Adrenal gland (tissue), 19 donors: ENCODE measurements at places on chromosomes 7 and 10. TPM values are rescaled to one million over a fixed set of nuclear protein-coding genes. Genes with fewer than 3 reads are reported as not detected.

SLC29A4 gene
- 1.3 TPM for total RNA-seq

- DNase-seq, result peak; percentile 68
Observed at GRCh38 chr10:125159932-125160855, at the start of gene CTBP2. CTBP2 (minus strand) TSS chr10:125160563.

GRCh38 chr10:3274414-3274813 lies 101.8 kb upstream of the PITRM1 start:
- no peak for DNase-seq

- no peak for DNase-seq
Observed at GRCh38 chr10:87753995-87754866, 63.8 kb downstream of the ATAD1 start.

GRCh38 chr7:1533255-1533546 lies 2.7 kb downstream of the MAFK start:
- DNase-seq, result no peak

GRCh38 chr10:124142006-124142739 lies 48.8 kb upstream of the CHST15 start:
- no peak for DNase-seq

DNA sequence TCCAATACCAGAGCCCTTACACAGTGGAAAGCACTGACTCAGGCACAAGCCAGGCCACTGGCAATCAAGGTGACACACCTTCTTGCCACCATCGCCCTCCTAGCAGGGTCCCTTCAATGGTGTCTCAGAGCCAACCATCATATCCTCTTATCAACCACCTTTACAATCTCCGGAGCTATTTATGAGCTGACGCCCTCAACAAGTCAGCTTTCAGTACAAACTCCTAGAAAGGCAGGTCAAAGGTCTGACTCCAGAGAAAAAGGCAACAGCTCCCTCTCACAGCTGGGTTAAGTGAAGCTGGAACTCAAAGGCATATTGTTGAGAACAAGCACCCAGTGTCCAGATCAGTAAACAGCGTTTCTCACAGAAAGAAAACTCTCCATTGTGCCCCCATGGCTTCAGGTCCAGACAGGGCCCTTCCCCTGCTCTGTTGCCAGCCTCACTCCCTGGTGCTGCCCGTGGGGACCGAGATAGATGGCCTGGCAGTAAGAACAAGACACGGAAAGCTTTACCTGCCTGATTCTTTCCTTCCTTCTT lies 2.4 kb downstream of the ZNF3 start:
- no peak for DNase-seq

DNA sequence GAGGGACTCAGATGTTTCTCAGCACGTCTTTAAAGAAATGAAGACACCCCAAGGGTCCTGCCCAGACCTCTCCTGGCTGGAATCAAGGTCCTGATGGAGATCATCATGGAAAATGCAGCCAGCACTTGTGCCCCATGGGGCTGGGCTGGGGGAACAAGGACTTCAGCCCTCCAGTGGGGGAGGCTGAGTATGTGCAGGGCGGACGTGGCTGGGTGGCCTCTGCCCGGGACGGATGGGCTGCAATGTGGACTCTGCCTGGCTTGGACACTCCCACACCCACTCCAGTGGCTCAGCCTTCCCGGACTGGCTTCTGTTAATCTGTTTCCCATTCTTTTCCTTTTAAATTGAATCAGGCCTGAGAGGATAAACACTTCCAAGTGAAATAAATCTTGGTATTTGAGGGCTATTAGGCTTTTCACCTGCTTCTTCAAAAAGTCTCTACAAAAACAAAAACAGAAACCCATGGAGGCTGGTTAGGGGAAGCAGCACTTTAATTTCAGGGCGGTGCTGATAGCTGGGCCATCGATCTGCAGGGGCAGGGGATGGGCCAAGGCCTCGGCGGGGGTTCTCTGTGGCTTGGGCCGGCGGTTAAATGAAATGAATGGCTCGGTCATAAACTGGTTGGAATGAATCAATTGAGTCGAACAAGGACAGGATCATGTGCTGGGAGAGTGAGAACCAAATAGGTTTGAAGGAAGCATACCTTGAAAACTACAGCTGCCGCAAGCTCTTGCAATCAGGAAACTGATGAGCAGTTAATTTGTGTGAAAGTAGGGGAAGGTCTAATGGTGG lies 51.4 kb downstream of the ADARB2 start:
- DNase-seq, result no peak

CDC14C gene
- total RNA-seq, result not detected

DNA sequence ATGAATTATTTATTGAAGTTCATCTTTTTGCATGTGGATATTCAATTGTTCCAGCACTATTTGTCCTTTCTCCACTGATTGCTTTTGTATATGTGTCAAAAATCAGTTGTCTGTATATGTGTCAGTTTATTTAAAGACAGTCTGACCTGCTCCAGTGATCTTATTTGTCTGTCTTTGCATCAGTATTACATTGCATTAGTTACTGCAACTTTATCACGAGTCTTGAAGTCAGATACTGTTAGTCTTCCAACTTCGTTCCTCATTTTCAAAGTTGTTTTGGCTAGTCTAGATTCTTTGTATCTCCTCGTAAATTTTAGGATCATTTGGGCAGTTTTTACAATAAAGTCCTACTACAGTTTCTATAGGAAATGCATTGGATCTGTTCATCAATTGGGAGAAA lies 166.4 kb downstream of the CELF2 start:
- DNase-seq, result no peak

- DNase-seq, result no peak
Observed at GRCh38 chr7:121919986-121920385, 47.0 kb downstream of the PTPRZ1 start.

FBXO24 gene
- 1.1 TPM for total RNA-seq
